ENCODE measurements at places on chromosomes 4 and X.

GRCh38 chrX:47958761-47959342 is 44.9 kb downstream of the ZNF182 start:
- DNase-seq: no peak

DNA sequence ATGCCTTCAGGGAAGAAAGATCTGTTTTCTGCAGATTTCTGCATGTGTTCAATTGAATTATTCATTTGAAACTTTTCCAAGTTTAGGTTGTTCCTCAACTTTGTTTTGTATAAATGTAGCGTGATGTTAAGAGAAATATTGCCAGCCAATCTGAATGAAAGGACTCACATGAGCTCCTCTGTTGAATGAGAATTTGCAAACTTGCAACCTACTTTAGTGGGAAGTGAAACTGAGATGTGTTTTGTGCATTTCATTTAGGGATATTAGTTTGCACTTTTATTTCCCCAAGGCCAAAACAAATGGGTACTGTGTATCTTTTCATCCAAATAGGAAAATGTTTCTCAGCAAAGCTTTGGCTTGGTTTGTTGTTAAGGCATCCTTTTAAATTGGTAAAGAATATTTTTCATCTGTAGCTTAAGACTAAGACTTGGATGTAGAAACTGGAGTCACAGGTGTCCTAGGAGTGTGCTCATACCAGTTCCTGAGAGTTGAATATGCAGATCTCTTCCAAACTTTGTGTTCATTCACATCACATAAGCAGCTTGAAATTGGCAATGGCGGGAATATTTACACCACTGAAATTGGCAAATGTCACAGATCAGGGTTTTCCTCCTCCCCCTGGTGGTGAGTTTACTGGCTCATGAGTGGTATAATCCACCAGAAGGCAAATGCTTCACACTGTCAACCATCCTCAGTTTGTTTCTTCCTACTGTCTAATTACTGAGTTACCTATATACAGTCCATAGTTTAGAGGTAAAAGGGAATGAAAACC is 193.6 kb upstream of the BANK1 start:
- peak; percentile 51 for DNase-seq

GRCh38 chrX:50648156-50648555 is 165.8 kb downstream of the SHROOM4 start:
- DNase-seq: no peak

- DNase-seq: no peak
Measured at GRCh38 chr4:149793459-149793858, 22.2 kb downstream of the IQCM start.

- DNase-seq: no peak
Measured at GRCh38 chr4:125382995-125383394, 68.2 kb downstream of the FAT4 start.
